Stimulated activated CD4-positive, alpha-beta T cell treated with anti-CD3 and anti-CD28 coated beads, Interleukin-1b, Interleukin-23, amount 100 ng/mL, for 1 hour (primary cell): ENCODE measurements at places on chromosomes 3 and 15.

DNA sequence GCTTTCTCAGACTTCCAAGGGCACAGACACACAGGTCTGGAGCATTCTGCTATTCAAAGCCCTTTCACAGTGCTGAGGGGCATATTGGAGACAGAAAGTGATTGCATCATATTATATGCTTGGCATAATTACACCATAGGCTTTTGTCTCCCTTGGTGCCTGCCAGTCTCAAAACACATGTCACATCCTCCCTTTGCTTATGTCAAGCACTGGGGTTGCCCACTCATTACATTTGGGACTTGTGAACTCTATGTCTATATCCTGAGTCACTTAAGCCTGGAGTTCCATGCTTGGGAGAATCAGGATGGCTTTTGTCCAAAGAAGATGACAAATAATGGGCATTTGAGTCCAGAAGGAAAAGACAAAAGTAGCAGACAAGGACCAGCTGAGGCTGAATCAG lies 12.3 kb upstream of the PDZRN3 start:
- DNase-seq: no peak

DNA sequence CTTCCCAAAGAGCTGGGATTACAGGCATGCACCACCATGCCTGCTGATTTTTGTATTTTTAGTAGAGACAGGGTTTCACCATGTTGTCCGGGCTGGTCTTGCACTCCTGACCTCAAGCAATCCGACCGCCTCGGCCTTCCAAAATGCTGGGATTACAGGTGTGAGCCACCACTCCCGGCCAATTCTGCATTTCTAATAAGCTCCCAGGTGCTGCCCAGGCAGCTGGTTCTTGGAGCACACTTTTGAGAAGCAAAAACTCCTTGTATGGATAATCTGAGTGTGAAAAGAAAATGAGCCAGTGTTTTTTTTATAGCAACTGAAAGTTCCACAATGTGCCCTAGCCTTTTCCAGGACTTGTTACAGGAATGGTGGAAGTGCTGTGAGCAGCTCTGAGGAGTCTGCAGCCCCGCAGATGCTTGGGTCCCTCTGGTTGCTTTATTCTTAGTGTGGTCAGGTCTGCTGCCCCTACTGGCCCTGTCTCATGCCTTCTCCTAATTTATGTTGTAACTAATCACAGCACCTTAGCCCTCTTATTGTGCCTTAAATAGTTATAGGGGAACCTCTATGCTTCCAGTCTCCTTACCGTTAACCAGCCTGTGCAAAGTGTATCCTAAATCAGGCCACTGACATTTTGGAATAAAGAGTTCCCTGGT lies 13.5 kb upstream of the KCNAB1 start:
- DNase-seq: no peak

- no peak for DNase-seq
Observed at GRCh38 chr15:66030650-66031049, 161.4 kb downstream of the RAB11A start.

DNA sequence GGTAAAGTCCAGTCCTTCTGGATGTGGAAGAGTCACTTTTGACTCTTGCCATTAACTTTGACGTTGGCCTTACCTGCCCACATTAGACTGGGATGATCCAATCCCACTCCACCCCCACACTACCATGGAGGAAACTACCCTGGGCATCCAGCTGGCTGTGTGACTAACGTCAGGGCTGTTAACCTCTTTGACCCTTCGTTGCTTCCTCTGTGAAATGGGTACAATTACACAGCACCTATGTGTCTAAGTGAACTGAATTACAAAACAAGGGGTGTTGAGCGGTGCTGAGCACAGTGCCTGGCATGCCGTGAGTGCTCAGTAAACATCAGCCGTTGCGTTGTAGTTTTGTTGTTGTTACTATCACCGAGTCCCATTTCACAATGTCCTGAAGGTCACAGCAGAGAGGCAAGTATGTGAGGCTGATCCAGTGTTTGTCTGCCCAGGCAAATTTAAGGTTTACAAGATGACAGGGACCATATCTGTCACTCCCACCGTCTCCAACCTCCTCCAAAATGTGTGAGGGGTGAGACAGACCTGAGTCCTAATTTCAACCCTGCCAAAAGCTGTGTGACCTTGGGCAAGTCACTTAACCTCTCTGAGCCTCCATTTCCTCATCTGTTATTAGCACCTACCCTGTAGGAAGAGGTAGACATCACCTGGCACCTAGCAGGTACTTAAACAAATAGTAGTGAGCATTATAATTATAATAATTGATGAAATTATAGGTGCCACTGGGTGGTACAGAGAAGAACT lies 20.9 kb downstream of the WNT7A start:
- no peak for DNase-seq

DNA sequence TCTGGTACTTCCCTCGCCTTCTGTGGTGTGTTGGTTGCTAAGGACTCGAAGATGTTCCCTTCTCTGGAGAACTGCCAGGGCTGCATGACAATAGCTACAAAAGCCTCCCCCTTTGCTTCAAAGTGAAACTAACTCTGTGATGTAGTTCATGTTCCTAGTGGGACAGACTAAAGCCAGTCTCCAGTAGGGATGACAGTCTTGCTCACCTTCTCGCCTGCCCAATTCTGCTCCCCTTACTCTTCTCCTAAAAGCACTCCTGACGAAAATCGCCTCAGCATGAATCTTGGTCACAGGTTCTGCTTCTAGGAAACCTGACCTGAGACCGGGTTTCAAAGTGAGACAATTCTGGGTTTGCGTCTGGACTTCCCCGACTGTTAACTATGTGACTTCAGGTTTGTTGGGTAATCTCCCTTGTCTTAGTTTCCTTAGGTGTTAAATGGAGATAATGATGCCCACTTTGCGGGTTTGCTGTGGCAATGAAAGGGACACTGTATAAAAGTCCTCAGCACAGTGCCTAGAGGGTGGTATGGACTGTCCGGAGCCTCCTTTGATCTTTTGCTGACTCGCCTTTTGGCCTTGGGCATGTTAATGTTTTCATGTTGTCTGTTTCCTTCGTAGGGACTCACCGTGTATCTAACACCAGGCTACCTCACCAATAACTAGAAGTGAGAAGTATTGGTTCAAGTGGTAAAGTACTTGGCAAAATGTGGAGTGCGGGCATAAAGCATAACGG lies 24.9 kb upstream of the THRB start:
- DNase-seq: no peak

DNA sequence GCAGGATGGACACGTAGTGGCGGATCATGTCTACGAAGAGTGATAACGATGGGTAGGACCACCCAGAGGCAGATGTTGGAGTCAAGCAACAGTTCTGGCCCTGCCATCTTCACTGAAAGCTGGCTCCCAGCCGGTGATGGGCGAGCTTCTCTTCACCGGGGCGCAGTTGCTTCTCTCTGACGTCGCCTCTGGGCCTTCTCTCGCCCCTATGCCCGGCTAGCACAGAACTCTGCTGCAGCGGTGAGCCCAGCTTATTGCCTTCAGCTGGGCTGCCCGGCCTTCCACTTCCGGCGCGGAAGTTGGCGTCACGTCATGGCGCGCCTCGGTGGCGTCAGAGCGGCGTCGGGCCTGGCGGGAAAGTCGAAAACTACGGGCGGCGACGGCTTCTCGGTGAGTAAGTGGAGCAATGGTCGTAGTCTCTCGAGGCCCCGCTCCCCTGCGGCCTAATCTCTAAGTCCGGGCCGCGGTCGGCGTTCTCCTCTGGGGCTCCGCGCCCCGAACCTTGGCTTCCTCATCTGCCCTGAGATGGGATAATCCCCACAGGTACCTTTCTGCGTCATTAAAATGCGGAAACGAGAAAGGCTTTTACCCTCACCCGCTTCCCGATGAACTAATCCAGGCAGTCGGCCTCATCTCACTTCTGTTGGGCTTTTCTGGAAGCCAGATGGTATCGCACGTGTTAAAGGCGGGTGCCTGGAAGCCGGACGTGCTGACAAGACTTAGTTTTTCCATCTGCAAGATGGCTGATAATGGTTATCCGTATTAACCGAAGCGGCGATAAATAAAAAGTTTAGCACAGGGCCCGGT lies at the start of gene FANCD2:
TSS of gene FANCD2 (plus strand) at position 354 of the 807 bp plus-strand sequence. CDS start 2,221 bp downstream, outside the sequence.
- peak; percentile 84 for DNase-seq

- DNase-seq: no peak
Observed at GRCh38 chr3:114804099-114804498, 343.0 kb downstream of the ZBTB20 start.

DNA sequence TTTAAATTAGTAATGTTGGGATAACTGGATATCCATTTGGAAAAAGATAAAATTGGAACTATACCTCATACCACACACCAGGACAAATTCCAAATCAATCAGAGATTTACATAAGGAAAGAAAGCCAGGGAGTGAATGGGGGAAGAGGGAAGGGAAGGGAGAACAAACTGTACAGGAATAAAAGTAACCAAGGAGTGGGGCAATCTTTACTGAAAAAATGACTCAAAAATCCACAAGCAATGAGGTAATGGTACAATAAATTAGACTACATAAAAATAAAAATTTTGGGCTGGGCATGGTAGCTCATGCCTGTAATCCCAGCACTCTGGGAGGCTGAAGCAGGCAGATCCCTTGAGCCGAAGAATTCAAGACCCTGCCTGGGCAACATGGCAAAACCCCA lies 82.6 kb downstream of the MLH1 start:
- DNase-seq: no peak

DNA sequence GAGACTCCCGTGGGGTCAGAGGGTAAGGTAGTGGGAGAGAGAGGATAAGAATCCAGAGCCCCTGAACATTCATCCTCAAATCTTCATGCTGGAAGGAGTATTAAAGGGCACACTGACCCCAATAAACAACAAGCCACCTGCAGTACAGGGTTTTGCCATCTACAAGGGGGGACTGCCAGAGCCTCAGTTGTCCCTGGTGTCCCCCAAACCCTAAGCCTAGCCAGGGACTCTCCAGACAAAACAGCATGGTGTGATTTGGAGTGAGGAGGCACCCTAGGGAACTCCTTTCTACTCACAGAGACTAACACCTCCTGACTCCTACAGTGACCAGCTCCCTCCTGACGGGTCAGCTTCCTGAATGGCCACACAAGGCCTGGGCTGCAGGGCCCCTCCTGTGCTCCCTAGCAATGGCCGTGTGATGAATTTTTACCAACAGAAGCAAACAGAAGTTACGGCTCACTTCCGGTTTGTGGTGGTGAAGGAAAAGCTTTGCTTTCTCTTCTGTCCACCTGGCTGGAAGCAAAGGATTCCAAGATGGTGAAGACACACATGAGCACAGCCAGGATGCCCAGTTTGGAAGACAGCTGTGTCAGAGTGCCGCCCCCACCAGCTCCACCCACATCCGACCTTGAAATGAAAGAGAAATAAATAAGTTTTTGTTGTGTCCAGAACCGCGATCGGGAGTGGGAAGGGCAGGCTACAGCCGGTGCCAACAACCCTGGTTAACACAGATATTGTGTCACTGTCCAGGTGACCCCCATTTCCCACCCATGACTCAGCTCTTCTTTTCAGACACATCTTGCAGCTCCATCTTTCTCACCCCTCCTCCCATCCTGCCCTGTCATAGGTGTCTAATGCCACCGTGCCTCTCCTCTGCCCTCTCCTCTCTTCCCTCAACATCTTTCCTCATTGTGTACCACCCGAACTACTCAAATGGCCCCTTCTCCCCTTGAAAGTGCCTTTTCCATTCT lies 69.6 kb upstream of the ATP13A3 start:
- no peak for DNase-seq

DNA sequence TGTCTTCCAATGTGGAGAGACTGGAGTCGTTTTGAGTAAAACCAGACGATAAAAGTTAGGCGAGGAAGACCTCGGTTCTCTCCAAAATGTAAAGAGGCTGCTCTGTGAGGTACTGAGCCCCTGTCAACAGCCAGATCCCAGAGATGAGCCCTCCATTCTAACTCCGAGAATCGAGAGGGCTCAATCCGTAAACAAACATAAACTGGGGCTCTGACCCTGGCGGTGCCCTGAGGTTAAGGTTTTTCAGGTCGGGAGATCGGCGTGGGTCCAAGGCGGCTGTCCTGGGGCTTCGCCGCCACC lies 417 bp downstream of the TBCCD1 start:
- no peak for DNase-seq
